Stimulated activated CD8-positive, alpha-beta memory T cell treated with anti-CD3 and anti-CD28 coated beads, Interleukin-15, amount 100 ng/mL, for 24 hours (primary cell): ENCODE measurements at places on chromosomes 3 and 15.

DNA sequence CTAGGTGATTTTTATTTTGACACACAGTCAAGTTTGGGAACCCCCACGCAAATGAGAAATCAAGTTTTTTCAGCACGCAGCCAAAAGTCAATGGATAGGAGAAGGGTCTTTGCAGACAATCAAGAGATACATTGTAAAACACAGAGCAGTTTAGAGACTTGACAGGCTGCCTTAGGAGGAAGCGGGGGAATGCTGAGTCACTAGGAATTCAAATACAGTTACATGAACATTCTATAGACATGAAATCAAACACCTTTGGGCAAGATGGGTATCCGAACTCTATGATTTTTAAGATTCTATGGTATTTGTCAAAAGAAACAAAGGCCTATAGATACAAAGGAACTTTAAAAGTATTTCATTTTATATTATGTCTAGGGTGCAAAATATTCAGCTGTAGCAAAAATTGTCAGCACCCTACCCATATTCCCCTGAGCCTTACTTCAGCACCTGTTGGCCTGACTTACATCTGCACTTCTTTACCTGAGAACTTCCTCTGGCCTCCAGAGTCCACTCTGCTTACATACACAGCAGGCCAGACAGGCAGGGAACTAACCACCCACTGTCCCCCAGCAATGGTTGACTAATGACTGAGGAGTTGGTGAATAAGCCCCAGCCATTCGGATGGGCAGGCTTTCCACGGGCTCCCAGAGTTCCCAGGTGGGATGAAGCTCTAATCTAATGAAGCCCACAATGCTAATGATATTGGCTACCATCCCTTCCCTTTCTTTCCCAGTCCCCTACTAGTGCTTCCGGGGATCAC, 289.3 kb upstream of the RORA start:
- no peak for DNase-seq

DNA sequence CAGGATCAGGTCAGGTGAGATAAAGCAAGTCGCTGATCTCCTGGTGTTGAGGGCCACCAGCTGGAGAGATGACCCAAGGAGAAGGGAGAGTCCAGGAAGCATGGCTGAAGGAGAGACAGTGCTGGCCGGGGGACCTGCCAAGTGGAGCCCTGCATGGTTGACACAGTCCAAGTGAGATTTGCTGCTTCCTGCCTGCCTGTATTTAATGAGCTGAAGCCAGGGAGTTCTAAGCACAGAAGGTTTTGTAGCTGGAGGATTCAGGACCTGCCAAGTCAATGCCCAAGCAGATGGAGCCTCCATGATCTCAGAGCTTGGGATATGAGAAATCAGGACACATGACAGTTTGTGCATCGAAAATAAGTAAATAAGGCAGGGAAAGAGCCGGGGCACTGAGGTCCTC, 125.6 kb downstream of the SRGAP3 start:
- no peak for DNase-seq

GRCh38 chr15:101608201-101608600, 44.0 kb downstream of the TM2D3 start:
- no peak for DNase-seq

DNA sequence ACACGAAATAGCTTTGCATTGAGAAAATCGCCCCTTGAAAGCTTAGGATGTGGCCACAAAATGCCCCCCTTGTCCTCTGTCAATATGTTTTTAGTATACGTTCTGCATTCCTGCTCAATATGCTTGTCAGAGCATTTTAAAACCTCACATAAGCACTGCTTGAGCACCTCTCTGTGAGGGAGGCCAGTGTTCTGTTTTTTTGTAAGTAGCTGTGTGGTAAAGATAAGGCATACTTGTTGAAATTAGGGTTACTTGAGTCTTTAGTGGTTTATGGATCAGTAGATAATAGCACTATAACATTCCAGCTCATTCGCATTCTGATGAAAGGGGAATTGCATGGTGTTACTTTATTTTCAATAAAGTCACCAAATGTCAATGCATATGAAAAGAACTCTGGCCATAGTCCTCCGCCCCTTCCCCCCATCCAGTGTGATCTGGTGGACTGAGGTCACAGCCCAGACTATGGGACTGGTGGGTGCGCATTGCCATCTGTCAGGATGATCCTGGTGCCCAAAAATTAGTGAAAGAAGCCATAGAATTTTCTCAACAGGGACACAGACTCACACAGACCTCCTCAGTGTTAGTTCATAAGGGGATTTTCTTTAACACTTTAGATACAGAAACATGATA, 33.1 kb downstream of the IL1RAP start:
- DNase-seq: no peak

GRCh38 chr15:90035095-90035839, 34.1 kb downstream of the ZNF710 start:
- no peak for DNase-seq
